ENCODE measurements at places on chromosomes 6 and 20. TPM values are rescaled to one million over a fixed set of nuclear protein-coding genes. Genes with fewer than 3 reads are reported as not detected.

Gene NOTCH4
- 10.6 TPM for total RNA-seq

Gene SLC35F1
- under 0.01 TPM for total RNA-seq

Gene ANKRD6
- 11.9 TPM for total RNA-seq

Gene SLC32A1
- total RNA-seq = not detected

Gene TRIM15
- not detected for total RNA-seq

Gene SFTA2
- total RNA-seq = not detected

Gene NNAT
- not detected for total RNA-seq

Gene LHFPL5
- not detected for total RNA-seq

Gene CLPSL2
- total RNA-seq = not detected

Gene TPBG
- total RNA-seq = 2.0 TPM

Gene EYA2
- 0.11 TPM for total RNA-seq

Gene PBOV1
- total RNA-seq = not detected

Gene PRSS16
- total RNA-seq = 0.09 TPM

Gene RBBP9
- 13.2 TPM for total RNA-seq

Gene RAET1E
- not detected for total RNA-seq

Gene CGA
- total RNA-seq = not detected

Gene HFE
- total RNA-seq = 3.5 TPM

Gene CCDC28A
- 27.2 TPM for total RNA-seq

Gene CLVS2
- total RNA-seq = not detected

Gene SEMG1
- total RNA-seq = not detected

Gene OTOR
- not detected for total RNA-seq

Gene OLIG3
- total RNA-seq = not detected

Gene SLC35D3
- total RNA-seq = not detected

Gene ENPP1
- 0.43 TPM for total RNA-seq

Gene ERVFRD-1
- not detected for total RNA-seq

Gene PACSIN1
- total RNA-seq = not detected

Gene STX11
- 13.1 TPM for total RNA-seq

Gene IYD
- not detected for total RNA-seq

Gene IL20RA
- 0.26 TPM for total RNA-seq

Gene APCDD1L
- total RNA-seq = not detected

Gene GSS
- total RNA-seq = 56.3 TPM

Gene PRKN
- total RNA-seq = 3.1 TPM

Gene TTK
- total RNA-seq = 2.7 TPM

Gene KIF6
- total RNA-seq = 0.22 TPM

Gene NR2E1
- not detected for total RNA-seq

Data from dermis lymphatic vessel endothelial cell (primary cell).